AG10803 (cell line): ENCODE measurements at places on chromosomes 7 and 10.

DNA sequence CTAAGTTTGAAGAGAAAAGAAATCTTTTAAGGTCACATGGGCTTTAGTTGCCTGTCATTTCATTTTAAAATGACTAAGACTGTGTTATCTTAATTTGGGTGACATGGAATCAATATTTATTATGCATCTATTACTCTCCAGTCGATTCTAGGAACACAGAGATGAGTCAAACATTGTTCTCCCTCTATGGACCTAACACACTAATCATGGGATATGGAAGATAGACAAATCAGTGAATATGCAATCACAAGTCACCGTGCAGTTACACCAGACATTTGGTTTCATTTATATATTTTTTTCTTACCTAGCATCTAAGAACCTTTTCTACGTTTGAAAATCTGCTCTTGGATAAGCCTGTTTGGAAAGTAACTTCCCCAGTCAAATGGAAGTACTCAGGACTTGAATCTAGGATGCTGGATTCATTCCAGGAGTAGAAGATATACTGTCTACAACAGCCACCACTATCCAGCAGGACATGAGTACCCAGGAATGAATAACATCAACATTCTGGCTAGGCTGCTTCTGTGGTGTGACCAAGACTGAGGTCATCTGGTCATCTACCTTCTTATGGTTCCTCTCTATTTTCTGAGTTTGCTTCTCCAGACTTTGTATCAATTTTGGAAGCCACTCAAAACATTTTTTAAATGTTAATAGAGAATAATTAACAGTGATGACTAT lies 902.9 kb upstream of the LRRN3 start:
- no peak for DNase-seq

GRCh38 chr7:151524331-151524730 lies 4.6 kb upstream of the RHEB start:
- no peak for DNase-seq

GRCh38 chr10:115844591-115844990 lies 428.4 kb downstream of the GFRA1 start:
- DNase-seq: peak; percentile 50

DNA sequence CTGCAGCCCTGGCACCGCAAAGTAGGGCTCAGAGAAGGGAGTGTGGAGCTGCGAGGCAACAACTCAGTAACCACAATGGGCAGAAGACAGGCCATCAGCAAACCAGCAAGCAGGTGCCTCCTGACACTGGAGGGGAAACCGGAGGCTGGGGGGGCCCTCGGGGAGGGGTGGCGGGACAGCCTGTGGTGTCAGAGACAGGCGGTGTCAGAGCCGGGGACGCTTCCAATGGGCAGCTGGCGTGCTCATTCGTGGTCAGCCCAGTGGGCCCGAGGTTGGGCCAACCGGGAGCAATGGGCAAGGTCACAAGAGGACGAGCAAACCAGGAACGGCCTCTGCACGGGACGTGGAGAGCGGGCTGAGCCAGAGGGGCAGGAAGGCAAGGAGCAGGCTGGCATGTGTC lies 158.1 kb downstream of the MAD1L1 start:
- no peak for DNase-seq

DNA sequence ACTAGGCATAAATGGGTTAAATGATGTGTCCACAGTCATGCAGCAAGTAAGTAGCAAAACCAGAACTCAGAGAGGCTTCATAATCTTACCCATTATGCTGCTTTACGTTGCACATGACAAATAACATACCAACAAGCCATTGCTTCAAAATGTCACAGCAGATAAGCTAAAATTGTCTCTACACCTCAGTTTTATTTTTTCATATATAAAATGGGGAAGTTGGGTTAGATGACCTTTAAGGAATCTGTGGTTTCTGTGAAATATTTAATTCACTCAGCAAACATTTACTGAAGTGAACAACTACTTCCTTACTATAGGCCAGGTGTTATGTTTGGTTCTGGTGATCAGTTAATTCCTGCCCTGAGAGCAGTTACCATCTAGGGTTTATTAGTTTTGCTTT lies 2.2 kb upstream of the ASCC1 start:
- DNase-seq: no peak

- DNase-seq: no peak
Measured at GRCh38 chr7:155811560-155811894, 736 bp downstream of the SHH start.

DNA sequence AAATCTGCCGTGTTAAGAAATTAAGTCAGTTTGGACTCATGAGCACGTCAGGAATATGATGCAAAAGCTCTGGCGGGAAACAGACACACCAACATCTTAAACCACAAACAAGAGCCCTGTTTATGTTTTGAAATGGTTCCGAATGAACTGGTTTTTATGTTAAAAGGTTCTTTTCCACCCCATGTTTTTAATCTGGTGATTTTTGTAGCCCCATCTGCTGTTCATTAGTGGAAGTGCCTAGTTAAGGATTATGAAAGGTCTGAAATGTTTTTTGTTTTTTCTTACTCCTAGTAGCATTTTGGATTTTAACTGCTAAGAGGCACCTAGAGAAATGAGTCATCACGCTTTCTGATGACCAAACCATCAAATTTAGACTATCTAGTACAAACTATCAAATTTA lies 404.1 kb upstream of the MKI67 start:
- DNase-seq: no peak

DNA sequence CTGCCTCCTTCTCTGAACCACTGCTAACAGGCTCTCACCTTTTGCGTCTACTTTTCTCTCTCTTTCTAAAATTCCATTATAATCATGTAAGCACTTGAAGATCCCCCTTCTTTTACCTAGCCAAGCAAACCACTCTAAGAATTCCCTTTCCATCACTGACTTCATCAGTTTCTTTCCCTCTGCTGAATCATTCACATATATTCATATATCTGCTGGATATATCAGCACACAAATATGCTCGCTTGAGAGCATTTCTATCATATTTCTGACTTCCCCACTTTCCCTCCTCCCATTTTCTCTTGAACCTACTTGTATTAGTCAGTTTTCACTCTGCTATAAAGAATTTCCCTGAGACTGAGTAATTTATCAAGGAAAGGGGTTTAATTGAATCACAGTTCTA lies 84.2 kb upstream of the LRRN3 start:
- peak; percentile 46 for DNase-seq

- peak; percentile 79 for DNase-seq
Measured at GRCh38 chr10:52308251-52309031, 5.6 kb upstream of the DKK1 start.

DNA sequence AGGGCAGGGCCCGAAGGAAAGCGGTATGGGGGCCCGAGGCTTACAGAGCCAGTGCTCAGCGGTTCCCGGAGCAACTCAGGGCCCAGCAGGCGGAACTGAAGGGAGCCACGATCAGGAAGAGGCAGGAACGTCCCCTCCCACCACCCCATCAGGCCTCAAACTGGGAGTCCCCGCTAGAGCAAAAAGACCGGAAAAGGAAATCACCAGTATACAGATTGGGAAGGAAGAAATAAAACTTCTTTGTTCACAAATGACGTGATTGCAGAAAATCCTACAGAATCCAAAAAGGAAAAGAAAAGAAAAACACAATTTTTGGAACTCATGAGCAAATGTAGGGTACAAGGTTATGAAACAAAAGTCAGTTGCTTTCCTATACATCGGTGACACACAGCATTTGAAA lies 21.6 kb upstream of the ZFAND2A start:
- no peak for DNase-seq

GRCh38 chr7:28903730-28904577 lies 54.2 kb downstream of the TRIL start:
- no peak for DNase-seq
